Urinary bladder (tissue), 4 donors: ENCODE measurements at places on chromosomes 13 and 19.

- no peak for DNase-seq
These were observed 1.6 kb downstream of the DIAPH3 start for GRCh38 chr13:60162096-60162495.

- DNase-seq, result no peak
These were observed 20.3 kb downstream of the WDR88 start for GRCh38 chr19:33152176-33152575.

GRCh38 chr13:110856942-110857835 is 57.7 kb downstream of the ANKRD10 start:
- DNase-seq, result no peak

DNA sequence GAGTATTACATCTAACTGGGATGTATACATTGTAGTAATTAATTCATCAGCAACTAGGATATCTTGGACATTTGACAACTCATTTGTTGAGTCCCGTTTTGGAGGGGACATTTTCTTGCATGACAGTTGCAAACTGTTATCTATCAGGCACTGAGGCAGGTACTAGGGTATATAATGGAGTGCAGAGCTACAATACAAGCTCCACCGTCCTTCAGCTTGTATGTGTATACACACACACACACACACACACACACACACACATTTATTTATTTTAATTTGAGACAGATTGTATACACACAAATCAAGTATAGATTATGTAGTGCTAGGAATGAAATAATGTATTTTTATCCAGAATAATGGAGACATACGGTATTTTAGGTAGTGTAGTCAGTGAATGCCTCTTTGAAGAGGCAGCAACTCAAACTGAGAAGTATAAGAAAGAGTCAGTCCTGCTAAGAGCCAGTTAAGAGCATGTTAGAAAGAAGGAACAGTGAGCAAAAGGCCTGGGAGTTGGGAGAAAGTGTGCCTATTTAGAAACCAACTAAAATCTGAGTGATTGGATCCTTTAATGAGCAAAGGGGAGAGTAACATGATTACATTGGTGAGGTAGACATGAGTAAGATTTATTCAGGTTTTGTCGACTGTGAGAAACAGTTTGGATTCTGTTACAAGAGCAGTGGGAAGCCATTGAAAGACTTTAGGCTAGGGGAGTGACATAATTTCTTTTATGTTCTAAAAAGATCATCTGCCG is 74.5 kb downstream of the NBEA start:
- DNase-seq, result no peak

DNA sequence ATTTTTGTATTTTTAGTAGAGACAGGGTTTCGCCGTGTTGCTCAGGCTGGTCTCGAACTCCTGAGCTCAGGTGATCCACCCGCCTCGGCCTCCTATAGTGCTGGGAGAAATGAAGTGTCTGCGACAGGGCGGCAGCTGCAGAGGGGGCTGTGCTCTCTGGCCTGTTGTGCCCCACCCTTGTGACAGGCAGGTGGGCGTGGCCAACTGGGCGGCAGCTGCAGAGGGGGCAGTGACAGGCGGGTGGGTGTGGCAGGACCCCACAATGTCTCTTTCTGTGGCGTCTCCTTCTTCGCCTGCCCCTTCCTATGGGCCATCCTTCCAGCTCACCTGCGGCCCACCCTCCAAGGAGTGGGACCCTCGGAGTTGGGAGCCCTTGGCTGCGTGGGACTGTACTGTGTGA is 11.8 kb downstream of the STK11 start:
- no peak for DNase-seq

DNA sequence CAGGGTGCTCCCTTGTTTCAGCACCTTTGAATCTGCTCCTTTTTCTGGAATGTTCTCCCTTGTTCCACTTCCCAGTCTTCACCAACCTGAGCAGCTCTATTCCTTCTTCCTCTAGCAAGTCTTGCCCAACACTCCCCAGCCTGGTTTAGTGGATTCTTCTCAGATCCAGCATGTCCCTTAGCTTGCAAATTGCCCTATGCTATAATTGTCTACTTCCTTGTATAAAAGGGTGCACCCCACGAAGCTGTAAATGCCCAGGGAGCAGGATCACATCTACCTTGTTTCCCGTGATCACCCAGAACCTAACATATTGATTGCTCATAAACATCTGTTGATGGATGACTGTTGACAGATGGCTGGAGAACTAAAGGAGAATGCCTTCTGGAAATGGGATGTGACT is 93.2 kb upstream of the C1QTNF9B start:
- no peak for DNase-seq

- no peak for DNase-seq
These were observed 69.5 kb downstream of the DACH1 start for GRCh38 chr13:71797517-71797916.

GRCh38 chr13:52454459-52454819 is 839 bp upstream of the CKAP2 start:
- no peak for DNase-seq

DNA sequence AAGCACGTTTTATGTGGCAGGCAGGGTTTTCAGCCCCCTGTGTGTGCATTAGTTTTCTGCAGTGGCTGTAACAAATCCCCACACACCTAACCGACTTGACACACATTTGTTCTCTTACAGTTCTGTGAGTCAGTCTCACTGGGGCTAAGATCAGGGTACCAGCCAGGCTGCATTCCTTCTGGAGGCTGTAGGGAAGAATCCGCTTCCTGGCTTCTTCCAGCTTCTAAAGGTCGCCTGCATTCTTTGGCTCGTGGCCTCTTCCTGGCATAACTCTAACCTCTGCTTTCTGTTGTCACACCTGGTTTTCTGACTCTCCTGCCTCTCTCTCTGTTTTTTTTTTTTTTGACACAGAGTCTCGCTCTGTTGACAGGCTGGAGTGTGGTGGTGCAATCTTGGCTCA is 6.4 kb downstream of the ELSPBP1 start:
- DNase-seq, result no peak

DNA sequence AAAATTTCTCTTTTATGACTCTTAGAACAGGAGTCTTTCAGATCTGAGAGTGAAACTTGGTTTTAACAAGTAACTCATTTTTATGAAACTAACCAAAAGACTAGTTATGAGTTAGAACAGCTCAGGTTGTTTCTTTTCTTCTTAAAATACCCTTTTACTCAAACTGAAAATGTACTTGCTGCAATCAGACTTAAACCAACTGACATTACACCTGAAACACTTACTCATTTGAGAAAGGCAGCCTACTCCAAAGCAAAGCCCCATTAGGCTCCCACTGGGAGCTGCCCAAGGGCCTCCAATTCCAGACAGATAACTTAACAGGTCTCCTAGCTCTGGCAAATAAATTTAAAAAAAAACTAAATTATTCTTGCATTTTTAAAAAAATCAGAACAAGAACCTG is 3.6 kb downstream of the FOXO1 start:
- DNase-seq, result no peak

GRCh38 chr19:17183858-17184321 is 31.3 kb upstream of the USE1 start:
- DNase-seq, result no peak

DNA sequence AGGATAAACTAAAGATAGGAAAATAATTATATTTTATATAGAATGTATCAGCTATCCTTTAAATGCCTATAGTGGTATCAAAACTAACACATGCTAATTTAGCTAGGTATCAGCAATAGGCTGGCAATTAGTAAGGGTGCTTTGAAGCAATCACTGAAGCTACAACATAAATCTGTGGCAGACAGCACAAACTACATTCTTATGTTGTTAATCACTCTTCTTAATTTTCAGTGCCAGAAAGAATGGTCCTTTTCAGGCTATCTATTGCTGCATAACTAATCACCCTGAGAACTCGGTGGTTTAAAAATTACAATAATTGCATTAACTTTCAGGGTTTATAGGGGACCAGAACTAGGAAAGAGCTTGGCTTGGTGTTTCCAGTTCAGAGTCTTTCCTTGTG is 963.1 kb downstream of the EFNB2 start:
- no peak for DNase-seq

- DNase-seq, result no peak
These were observed 6.6 kb upstream of the CD79A start for GRCh38 chr19:41870401-41870873.

GRCh38 chr13:93039131-93039530 is 187.5 kb upstream of the GPC6 start:
- no peak for DNase-seq

- DNase-seq, result no peak
These were observed 273.7 kb downstream of the DIAPH3 start for GRCh38 chr13:59890054-59890453.

DNA sequence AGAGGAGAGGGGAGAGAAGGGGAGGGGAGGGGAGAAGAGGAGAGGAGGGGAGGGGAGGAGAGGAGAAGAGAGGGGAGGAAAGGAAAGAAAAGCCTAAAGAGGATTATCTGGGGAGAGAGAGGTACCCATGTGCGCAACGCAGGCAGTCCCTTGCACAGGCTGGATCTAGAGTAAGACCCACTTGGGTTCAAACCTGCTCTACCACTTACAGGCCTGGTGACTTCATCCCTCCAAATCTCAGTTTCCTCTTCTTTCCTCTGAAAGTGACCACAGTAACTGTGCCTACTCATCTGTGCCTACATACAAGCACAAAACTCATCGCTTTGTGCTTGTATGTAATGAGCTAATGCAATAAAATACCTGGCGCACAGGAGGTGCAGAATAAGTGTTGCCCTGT is 732 bp upstream of the MAP1S start:
- DNase-seq, result no peak

DNA sequence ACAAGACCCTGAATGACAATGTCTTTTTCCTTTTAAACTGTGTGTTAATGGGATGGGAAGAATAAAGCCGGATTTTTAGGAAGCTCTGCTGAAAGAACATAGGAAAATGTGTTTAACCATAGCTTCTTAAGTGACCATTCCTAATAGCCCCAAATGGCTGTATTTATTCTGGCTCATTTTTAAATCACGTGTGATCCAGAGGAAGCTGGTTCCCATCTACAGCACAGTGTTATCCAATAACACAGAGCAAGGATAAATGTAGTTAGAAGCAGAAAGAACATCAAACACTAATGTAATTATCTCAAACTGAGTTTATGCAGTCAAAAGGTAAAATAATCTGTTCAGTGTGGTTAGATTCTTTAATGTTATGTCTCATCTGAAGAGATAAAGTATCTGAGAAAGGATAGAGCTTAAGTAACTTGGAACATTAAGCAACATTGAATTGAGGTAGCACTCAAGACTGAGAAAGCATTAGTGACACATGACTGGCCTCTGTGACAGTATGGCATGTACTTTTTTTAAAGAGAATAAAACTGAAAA is 853.3 kb downstream of the GPC5 start:
- DNase-seq, result no peak

DNA sequence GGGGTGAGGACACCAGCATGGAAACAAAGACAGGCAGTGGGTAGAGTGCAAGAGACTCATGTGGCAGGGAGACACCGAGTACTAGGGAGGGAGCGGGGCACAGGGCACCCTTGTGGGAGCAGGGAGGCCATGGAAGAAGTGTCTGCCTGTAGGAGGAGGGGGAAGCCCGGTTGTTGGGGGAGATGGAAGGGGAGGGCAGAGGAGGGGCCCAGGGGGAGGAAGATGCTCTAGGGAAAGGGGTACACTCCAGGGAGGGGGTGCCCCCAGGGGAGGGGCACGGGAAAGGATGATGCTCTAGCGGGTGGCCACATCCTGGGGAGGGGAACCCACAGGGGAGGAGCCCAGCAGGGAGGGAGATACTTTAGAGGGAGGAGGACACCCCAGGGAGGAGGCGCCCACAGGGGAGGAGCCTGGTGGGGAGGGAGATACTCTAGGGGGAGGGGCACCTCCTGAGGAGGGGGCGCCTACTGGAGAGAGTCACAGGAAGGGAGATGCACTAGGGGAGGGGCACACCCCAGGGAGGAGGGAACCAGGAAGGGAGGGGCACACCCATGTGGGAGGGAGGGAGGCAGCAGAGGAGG is 24.9 kb downstream of the CPAMD8 start:
- no peak for DNase-seq

DNA sequence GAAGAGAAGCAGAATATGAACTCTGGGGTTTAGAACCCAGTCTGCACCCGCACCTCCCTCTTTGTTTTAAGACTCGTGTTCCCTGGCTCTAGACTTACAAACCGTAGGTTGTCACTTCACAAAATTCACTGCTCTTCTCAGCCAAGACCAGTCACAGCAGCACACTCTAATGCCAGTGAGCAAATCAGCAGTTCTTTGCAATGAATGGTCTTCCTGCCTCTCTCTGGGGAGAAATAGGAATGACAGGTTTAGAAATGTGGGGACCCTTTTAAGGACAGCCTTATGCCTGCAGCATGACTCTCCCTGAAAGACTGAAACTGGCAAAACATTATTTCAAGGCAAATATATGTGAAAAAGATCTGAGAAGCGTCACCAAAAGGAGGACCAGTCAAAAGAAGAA is 156.9 kb downstream of the KCTD15 start:
- DNase-seq, result no peak

DNA sequence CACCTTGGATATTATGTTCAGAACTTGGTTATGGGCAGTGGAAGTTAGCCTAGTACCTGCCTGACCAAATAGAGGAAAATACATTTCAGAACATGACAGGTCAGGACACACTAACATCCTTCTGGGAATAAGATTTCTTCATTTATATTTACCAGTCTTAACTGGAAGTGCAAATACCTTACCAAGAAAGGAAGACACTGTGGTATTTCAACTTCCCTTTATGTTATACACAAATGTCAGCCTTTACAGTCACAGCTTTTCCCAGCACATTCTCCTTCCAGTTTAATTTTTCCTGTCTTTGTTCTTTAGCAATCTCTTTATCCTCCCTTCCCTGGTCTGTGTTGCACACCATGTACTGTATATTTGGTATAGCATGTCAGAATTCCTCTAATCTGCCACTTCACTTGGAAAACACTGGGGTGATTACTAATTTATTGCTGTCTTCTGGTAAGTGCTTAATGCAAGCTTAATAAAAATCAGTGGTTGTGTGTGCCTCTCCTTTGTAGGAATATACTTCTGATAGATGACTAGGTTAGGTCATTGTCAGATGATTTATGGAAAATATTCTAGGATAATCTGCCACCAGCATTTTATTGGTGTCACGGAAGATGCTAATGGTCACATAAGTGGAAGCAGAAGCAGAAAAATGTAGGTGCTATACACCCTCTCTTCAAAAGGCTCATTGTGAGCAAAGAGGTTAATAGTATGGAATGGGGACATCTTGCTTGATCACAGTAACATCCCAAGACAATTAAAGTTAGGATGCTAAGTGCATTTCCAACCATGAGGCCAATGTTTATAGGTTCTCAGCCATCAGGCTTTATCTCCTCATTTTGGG is 124.3 kb upstream of the STARD13 start:
- no peak for DNase-seq

- no peak for DNase-seq
These were observed 3.2 kb downstream of the RPL18A start for GRCh38 chr19:17862711-17863519.

GRCh38 chr19:33268162-33268991 is 34.0 kb downstream of the CEBPA start:
- DNase-seq, result no peak
